ENCODE measurements at places on chromosomes 13 and 19.
A peak's percentile ranks its signal among the peaks of the same experiment; 100 is the strongest.

- DNase-seq: peak; percentile 30
Measured at GRCh38 chr19:10389863-10390262, 9.5 kb upstream of the TYK2 start.

DNA sequence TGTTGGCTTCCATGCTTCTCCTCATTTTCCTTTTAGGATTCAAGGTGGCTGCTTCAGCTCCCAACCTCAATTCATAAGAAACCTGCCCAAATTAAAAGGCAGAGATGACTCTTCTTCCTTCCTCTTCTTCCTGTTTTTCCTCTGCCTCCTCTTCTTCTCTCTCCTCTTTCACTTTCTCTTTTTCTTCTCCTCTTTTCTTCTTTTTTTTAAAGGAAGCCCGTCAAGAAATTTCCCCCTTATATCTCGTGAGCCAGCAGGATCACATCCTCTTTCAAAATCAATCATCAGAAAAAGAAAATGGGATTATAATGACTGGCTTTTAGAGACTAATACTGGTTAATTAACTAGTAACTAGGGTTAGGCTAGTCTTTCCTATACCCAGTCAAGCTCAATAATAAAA is 220.3 kb downstream of the NBEA start:
- no peak for DNase-seq

DNA sequence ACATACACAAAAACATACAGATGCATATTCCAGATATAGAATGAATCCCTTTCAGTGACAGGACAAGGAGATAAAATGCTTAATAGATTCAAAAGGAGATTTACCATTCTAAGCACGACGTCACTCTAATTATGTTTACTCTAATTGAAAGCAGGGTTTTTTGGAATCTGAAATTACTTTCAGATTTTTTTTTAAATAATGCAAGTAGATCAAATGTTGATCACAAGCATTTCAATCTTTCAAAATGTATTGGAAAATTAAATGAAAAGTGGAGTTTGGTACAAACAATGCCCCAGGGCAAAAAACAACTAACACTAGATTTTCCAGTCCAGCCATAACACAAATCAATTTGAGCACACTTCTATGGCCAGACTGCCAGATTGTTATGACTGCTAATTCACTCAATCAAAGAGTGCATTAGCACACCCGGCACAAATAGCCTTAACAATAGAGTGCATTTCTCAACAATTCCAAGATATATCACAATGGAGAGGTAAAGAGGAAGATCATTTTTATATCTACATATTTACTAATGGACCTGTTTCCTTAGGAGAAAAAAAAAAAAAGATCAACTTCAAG is 4.3 kb upstream of the DACH1 start:
- no peak for DNase-seq

DNA sequence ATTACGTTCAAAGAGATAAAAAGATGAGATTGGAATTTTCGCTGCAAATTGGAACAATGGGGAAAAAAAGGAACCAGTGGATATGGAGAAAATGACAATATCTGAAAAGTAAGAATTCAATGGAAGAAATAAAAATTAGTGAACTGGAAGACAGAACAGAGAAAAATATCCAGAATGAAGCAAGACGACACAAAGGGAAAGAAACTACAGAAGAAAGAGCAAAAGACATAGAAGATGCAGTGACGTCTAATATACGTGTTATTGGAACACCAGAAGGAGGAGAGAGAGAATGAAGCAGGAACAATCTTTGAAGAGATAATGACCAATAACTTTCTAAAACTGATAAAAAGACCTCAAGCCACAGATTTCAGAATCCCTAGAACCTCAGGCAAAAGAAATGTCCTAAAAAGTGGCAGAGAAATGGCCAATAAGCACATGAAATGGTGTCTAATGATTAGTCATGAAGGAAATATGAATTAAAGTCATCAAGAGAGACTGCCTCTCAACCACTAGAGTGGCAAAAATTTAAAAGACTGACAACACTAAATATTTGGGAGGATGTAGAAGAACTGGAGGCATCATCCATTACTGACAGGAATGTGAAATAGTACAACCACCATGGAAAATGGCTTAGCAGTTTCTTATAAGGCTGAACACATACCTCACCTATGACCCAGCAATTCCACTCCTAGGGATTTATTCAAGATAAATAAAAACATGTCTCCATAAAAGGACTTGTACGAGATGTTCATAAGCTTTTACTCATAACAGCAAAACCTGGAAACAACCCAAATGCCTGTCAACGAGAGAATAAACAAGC is 56.5 kb downstream of the GADD45B start:
- no peak for DNase-seq

GRCh38 chr13:50732712-50733111 is 110.8 kb downstream of the DLEU7 start:
- DNase-seq: no peak

DNA sequence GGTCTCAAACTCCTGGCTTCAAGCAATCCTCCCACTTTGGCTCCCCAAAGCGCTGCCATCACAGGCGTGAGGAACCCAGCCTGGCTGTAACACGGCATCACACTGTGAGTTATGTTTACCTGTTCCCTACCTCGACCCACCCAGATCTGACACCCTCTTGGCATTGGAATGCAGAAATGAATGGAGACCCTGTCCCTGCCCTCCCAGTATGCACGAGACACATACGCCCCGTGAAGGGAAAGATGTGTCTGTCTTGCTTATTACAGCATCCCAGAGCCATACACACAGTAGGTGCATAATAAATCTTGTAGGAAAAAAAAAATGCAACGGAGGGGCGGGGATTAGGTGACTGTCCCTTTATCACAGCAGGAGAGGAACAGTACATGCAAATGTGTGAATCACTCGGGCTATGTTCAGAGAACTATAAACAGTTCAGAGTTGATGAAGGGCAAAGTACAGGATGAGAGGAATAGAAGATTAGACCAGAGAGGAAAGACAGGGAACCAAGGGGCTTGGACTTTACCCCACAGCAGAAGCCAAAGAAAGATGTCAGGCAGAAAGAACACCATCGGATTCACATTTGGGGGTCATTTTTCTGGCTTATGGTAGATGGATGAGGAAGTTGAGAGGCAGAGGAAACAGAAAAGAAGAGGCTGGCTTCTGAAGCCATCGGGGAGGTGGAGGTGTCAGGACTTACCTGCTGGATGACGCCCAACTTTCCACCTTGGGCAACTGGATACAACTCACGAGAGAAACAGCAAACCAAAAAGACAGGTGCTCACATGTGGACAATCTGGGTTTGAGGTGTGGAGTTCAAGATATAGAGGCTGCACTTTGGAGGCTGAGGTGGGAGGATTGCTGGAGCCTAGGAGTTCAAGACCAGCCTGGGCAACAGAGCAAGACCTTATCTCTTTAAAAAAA is 94.3 kb downstream of the INSR start:
- no peak for DNase-seq

GRCh38 chr19:19643158-19644053 is at the start of gene GMIP:
Gene GMIP (minus strand): TSS chr19:19643657. CDS start chr19:19643529, 128 bp downstream.
- peak; percentile 84 for DNase-seq

DNA sequence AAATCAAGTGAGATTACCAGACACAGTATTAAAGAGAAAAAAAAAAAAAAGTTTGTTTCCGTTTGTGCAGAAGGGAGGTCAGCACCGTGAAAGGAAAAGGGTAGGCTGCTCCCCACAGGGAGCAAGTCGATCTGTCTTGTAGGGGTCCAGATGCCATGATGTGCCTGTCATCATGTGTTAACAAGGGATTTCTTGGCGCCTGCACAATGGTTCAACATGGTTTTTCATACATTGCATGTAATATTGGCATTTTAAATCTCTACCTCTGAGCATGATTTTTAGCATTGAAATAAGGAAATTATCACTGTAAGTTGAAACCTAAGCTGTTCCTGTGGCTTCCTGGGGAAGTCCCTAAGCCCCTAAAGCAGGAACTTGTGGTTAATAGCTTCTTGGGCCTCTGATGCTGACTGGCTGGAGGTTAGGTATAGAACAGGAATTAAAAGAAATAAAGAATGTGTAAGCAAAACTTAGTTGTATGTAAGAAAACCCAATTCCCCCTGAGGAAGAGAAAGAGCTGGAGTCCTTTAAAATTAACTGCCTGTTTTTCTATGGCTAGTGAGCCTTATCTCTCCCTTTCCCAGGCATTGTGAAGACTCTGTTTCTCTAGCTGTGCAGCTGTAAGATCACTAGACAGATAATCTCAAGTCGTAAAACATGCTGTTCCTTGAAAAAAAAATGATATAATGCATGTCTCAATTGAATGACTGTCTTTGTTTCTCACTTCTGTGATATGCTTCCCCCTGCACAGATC is 7.4 kb upstream of the FCGBP start:
- DNase-seq: peak; percentile 58

- peak; percentile 7 for DNase-seq
Measured at GRCh38 chr19:7294558-7295212, 471 bp upstream of the INSR start.

DNA sequence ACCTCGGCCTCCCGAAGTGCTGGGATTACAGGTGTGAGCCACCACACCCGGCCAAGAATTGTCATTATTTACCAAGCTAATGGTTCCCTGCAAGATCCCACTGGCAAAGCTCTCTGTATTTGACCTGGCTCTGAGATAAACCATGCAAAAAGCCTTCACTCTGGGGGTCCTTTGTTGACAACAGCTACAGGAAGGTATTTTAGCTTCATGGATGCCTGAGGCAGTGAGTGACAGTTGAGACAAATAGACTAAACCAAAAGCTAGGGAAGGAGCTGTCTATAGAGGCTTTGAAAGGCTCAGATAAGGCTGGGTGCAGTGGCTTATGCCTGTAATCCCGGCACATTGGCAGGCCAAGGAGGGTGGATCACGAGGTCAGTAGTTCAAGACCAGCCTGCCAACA is 45.5 kb downstream of the NOTCH3 start:
- no peak for DNase-seq

DNA sequence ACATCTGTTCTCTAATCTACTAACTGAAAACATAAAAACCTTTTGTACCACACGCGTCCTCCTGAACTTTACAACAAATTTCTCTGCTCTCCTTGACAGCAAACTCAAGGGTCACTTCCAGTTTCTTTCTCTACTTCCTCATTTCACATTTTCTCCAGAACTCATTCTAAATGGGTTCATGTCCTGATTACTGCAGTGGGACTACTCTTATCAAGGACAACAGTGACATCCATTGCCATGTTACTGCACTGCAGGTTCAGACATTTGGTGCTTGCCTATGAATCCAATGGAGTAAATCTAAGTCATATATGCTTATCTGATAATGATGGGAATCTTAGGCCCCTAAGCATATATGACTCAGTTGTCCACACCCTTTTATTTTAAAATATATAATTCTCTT is 35.3 kb downstream of the FPR3 start:
- no peak for DNase-seq

- DNase-seq: no peak
Measured at GRCh38 chr19:39141929-39142328, 16.3 kb downstream of the PAK4 start.

Measured in stimulated activated CD4-positive, alpha-beta T cell treated with anti-CD3 and anti-CD28 coated beads, Interleukin-4, amount 100 ng/mL, for 24 hours (primary cell).